Right lung (tissue), 10 donors: ENCODE measurements at places on chromosomes 3 and 15.
A peak's percentile ranks its signal among the peaks of the same experiment; 100 is the strongest.

DNA sequence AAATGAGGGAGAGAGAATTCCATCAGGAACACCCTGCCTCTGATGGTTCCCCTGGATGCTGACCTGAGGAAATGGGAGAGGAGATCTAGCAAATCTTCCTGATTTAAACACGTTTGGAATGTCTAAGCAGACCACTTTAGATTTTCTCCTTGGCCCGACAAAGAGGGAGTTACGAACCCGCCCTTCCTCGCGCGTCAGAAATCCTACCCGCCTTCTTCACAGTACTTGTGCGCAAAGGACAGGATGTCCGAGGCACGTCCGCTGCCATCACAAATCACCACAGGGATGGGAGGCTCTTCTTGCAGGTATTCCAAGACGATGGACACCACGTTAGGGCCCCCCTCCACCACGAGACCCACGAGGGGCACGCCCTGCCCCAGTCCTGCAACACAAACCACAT, 38.6 kb downstream of the TRPM1 start:
- no peak for DNase-seq

- no peak for DNase-seq
Measured at GRCh38 chr3:177837951-177838655, 640.8 kb upstream of the TBL1XR1 start.

- no peak for DNase-seq
Measured at GRCh38 chr3:197810901-197811300, 19.8 kb downstream of the LRCH3 start.

DNA sequence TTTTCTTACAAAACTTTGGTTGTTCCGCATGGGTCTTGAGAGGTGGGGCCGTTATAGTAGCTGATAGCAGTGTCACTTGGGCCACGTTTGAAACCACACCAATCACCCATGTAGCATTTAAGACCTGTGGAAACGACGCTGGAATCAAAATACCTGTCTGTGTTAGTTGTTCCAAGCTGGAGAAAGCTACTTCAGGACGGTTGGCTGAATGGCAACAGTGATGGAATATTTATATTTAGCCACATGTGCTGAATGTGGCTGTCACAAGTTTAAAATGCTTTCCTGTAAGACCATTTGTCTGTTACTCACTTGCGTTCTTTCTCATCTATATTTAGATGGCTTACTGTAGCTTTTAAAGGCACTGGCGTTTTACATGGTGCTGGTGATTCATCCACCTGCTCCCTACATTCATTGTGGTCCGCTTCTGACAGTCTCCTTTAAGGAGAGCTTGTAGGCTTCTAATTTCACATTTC, 1.4 kb downstream of the DNAJA4 start:
- DNase-seq = no peak

DNA sequence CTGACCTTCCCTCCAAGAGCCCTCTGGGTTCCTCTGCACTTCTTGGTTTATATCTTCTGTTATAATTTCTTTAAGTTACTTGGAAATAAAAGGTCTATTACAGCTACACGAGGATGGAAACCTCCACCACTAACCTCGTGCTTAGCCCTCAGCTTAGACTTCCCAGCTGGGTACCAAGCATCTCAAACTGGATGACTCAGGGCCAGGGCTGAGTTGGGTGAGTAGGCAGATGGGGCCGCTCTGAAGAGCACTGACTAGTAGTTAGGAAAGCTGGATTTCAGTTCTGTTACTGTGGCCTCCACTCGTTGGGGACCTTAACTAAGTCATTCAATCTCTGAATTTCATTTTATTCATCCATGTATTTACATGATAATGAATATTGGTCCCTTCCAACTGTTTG, 1036.6 kb downstream of the IGSF11 start:
- DNase-seq = no peak

DNA sequence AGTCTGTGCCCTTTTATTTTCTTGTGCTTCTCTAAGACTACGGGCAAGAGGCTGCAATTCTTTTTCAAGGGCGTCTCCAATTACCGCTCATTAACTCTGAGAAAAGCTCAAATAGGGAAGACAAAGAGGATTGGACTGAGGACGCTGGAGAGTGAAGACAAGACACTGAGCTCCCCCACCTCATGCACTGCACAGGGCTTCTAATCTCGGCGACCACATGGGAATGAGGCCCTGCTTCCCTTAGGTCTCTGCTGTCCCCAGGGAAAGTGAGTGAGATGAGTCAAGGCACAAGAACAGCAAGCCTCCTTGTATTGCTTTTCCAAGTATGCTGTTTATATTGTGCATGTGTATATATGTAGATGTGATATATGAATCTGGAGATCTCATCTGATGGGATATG, 392.2 kb upstream of the CFAP20DC start:
- DNase-seq = no peak

DNA sequence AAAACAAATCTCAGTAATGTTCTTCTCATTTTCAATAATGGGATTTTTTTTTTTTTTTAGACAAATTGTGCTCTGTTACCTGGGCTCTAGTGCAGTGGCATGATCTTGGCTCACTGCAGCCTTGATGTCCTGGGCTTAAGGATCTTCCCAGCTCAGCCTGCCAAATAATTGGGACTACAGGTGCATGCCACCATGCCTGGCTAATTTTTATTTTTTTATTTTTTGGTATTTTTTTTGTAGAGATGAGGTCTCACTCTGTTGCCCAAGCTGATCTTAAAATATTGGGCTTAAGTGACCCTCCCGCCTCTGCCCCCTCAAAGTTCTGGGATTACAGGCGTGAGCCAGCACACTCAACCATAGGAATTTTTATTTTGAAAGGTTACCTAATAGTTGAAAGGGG, 126.2 kb downstream of the MDFIC2 start:
- no peak for DNase-seq

DNA sequence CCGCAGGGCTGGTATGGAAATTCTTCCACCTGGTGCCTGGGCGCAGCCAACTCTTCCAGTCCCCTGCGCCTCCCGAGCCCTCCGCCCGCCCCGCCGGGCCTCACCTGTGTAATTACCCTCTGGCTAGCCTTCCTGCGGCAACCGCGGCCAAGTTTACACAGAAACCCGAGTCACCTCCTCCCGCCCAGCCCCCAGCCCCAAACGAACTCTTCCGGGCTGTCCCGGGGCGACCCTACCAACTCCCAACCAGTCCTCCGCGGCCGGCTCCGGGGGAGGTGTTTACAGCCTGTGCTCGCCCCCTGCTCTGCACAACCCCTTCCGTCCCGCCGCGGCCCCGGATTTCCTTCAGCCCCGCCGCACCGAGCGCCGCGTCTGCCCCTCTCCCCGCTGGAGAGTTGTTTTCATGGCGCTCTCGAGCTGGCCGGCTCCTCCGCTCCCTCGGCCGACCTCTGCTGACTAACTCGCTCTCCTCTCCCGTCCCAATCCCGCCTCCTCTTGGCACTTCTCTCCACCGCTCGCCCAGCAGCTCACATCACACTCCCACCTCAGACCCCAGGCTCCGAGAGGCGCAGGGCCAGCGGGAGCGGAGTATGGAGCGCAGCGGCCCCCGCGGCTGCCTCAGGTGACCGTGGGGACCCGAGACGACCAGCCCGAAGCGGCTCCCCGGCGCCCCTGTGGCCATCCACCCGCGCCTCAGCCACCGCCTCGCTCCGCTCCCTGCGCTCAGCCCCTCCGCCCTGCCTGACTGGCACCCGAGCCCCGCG, 538 bp downstream of the ATOSA start:
- DNase-seq = peak; percentile 63

DNA sequence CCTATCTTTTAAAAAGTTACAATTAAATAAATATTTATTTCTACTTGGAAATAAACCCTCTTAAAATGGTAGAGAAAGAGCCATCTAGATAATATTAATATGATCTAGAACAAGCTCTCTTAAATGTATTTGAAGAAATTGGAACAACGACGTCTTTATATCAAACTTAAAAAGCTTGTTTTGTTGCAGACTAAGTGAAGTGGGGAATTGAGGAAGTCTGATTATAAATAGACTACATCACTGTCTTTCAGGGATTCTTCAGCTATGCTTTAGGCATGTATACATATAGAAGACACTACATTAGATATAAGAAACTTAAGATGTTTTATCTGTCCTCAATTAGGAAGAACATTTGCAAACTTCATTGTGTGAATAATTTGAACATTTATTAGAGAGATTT, 1.8 kb downstream of the BCHE start:
- DNase-seq = no peak

GRCh38 chr3:172208586-172209332, 169.4 kb downstream of the FNDC3B start:
- no peak for DNase-seq

DNA sequence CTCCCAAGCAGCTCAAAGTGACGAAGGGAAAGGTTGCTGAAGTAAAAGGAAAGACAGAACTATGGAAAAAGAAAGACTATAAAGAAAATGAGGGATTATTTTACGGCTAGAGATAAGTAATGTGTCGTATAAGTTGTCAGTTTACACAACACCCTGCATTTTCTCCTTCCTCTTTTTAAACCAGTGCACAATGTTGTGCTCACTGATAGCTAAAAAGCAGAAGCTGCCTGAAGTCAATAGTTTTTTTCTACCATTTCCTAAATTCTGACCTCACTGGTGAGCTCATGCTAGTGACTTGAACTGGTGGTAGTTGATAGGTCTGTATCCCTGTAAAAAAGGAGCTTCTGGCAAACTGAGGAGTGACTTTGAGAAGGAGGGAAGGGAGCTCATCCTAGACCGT, 368.6 kb upstream of the GBE1 start:
- no peak for DNase-seq

DNA sequence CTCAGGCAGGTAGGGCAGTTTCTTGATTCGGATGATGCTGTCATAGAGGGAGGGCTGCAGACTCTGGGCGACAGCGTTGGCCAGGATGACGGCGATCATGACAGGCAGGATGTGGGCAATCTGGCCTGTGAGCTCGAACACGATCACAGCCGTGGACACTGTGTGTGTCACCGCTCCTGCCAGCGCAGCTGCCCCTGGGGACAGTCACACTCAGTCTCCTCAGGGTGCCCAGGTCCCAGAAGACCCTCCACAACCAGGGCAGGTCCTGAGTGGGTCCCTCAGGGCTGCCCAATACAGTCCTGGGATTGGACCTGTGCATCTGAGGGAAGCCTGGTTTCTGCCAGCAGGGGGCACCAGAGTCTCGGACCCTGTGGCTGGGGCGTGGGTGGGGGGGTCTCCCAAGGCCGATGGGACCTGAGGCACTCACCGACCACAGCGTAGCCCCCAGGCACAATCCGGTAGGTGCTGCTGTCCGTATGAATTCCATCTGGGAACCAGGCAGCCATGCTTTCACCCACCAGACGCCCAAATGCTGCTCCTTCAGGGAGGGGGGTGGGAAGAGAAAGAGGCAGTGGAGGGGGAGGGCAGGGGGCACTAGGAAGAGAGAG, 7.2 kb downstream of the CLCN2 start:
- DNase-seq = no peak

- no peak for DNase-seq
Measured at GRCh38 chr3:136792556-136793330, 26.2 kb upstream of the SLC35G2 start.

DNA sequence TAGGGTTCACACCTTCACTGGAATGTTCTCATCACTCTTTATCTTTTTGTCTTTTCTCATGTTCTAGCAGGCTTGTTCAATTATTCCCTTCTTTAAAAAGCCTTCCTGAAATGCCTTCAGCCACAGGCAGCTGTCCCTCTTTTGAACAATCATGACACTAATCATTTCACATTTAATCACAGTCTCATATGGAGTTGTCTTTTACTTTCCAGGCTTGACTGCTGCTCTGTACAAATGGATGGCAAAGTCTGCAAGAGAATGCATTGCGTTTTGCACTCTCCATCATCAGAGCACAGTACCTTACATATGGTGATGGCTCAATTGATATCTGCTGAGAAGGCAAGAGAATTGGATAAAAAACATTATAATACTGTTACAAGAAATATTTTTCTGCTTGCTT, 529.8 kb downstream of the DIPK2A start:
- no peak for DNase-seq

GRCh38 chr15:98807262-98807661, 158.9 kb downstream of the IGF1R start:
- peak; percentile 80 for DNase-seq

GRCh38 chr15:39898317-39898716, 21.7 kb downstream of the GPR176 start:
- no peak for DNase-seq

DNA sequence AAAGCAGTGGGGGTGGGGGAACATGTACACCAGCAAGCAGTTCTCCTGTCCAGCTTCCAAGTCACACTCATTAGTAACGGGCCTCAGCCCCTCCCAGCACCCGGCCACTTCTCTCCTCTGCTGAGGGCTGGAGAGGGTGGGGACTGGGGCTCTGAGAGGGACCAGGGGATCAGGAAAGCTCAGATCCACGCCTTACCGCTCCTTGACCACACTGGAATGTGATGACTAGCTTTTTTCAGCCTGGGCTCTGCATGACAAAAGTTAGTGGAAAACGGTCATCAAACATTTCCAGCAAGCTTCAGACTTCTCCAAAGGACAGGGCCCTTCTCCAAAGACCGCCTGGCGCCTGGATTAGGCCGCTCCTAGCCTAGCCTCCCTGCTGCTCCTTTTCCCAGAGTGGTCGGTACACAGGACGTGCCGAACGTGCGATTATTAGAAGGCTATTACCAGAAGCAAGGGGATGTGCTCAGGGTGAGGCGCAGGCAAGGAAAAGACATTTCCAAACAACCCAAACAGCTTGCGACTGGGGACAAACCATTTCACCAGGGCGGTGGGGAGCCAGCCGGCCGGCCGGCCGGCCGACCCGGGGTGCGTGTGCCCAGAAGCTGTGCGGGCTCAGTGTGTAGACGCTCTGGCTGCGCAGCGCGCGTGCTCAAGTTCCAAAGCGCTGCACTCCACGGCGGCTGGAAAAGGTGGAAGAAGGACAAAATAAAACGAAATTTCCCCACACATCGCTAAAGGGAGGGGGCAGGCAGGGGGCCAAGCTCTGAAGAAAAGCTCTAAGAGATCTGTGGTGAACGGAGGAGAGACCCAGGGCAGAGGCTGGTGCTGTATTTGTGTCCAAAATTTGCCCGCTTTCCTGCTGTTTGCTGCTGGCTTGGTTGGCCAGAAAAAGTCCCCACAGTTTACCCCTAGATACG, 51.0 kb upstream of the SSR3 start:
- peak; percentile 54 for DNase-seq

- peak; percentile 1 for DNase-seq
Measured at GRCh38 chr3:164486150-164486549, 592.1 kb downstream of the SI start.

GRCh38 chr15:94239474-94239873, 8.1 kb downstream of the MCTP2 start:
- no peak for DNase-seq
